ENCODE measurements at places on chromosomes 13 and 19. TPM values are rescaled to one million over a fixed set of nuclear protein-coding genes. Genes with fewer than 3 reads are reported as not detected.
A peak's percentile ranks its signal among the peaks of the same experiment; 100 is the strongest.

CAMSAP3 gene
- polyA plus RNA-seq: 52.6 TPM

MCEMP1 gene
- polyA plus RNA-seq: not detected

- DNase-seq: no peak
Measured at GRCh38 chr19:18433015-18433691, 4.8 kb downstream of the ISYNA1 start.

DNA sequence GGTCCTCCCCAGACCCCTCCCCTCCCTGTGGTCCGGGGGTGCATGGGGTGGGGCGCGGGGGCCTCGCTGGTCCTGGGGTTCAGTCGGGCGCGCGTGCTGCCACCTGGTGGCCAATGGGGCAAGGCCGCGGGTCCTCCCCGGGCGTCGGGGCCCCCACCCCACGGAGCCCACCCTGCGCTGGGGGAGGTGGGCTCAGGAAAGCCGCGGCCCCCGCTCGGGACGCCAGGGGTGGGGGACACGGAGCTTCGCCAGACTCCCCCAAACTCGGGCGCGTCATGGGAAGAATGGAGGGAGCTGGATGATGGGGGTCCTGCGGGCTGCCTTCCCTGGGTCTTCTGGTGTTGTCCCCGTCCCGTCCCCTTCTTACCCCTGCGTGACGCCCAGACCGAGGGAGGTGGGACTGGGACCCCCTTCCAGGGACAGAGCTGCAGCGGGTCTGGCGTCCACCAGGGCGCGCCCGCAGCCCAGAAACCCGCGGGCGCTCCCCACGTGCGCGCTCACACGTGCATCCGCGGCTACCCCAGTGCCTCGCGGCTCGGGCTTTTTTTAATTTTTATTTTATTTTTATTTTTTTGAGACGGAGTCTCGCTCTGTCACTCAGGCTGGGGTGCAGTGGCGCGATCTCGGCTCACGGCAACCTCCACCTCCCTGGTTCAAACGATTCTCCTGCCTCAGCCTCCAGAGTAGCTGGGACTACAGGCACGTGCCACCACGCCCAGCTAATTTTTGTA lies 19.8 kb upstream of the TCF3 start:
- peak; percentile 75 for DNase-seq

DNA sequence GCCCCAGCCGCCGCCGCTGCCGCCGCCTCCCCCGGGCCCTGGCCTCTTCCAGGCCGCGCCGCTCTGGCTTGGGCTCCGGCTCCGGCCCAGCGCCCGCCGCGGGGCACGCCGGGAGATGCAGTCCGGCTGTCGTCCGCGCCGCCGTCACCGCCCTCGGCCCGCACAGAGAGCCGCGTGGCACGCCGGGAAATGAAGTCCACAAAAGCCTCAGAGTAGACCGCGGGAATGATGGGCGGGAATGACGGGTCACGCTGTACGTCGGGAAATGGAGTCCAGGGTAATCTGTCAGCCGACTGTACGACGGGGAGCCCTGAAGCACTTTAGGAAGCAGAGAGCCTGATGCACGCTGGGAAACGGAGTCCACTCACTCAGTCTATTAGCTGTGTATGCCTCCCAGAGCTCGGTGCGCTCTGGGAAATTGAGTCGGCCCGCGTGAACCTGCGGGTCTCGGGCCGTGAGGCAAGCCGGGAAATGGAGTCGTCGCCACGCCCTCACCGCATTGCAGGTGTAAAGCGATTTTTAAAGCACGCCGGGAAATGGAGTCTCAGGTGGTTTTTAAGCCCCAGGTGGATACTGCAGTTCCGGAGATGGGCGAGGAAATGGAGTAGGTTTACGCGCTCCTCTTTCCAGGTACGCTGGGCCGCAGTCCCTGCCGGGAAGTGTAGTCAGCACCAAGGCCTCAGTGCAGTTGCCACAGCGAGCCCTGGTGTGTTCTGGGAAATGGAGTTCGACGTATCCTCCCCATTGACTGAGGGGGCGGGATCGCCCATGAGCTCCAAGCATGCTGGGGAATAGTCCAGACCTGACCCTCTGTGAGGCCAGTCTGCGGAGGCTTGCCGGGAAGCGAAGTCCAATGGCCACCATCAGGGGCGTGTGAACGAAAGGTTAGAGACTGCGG lies at the start of gene GSK3A:
GSK3A (minus strand) TSS at position 91 of the 898 bp plus-strand sequence. CDS start 137 bp downstream, outside the sequence.
- peak; percentile 99 for DNase-seq

DNA sequence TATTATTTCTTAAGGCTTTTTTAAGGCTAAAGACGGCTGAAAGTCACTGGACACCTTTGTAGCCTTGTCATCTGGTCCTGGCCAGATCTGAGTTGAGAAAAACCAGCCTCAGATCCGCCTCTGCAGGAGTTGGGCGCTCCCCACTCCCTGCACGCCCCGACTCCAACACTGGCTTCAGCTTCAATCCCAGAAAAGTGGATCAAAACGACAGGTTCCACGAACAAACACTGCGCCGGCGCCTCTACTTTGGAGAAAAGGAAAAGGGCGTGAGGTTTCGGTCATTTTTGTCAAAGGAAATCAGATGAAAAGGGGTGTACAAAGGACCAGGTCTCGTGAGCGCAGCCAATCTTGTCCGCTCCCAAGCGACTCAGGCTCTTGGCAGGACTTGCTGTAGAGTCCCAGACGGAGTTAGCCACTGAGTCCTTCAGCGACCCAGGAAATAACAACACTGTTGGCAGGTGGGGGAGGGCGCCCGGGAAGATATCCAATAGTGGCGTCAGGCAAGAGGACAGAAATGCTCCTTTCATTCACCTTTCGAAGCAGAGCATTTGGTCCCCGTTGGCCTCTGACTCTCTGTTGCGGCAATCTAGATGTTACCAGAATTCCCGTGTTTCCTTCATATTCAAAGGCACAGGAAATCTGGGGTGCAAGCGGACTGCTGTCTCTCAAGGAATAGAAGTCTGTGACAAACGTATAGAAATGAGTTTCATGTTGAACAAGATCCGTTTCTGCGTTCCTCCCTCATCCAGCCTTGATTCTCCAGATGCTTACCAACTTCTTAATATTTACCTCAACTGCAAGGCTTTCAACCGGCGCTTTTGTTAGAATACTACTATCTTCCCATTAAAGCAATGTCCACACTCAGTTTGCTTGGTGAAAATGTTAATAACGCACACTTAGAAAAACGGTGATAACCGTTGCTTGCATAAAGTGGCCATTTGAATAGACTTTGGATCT lies 1.8 kb upstream of the CCNA1 start:
- no peak for DNase-seq

- DNase-seq: peak; percentile 97
Measured at GRCh38 chr19:52527134-52527955, at the start of gene ZNF808. TSS of gene ZNF808 (plus strand) at chr19:52527668. CDS start at chr19:52543285, 15,617 bp downstream.

GRCh38 chr13:23081220-23081619 lies 99.6 kb upstream of the SGCG start:
- no peak for DNase-seq

DNA sequence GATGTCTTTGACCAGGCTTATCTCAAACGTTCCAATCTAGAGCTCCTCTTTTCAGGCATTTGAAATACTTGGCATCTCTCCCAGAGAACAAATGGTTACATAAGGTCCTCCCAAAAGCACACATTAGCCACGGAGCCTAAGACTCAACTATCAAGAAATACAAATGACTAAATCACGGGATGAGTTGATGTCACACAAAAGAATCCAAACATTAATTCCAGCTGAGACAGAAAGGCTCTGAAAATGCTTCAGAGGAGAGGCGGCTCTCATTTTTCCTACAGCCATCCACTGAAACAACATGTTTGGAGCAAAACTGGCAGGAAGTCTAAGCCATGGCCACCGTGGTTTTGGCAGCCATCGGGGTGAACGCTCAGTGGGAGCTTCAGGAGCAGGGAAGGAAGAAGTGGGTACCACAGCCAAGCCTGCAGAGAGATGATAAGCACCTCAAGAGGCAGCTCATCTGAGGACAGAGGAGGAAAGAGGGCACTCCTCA lies 122.5 kb downstream of the STK24 start:
- DNase-seq: no peak

Data from hepatocyte (in vitro differentiated cells).